Hepatic stellate cell (primary cell): ENCODE measurements at places on chromosomes 13 and 19.

DNA sequence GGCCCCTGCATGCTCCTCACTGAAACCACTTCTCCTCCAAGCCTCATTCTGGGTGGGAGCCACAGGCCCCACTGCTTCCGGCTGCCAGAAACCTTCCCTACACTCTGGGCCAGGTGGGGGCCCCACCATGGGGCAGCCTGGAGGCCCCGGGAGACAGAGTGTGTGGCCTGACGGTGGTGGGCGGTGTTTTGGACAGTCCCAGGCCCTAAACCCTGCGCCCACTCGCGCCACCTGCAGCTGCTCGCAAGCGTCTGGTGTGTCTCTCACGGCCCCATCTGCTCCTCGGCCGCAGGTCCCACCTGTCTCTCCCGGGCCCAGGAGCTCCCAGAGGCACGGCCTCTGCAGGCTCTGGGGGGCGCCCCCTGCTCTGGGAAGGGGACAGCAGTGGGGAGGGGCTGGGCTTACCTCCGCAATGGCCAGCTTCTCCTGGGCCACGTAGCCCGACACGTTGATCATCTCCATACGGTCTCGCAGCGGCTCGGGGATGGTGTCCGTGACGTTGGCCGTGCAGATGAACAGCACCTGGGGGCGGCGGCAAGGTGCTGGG is 5.6 kb downstream of the RPL36 start:
- no peak for DNase-seq

GRCh38 chr19:7007859-7008258 is 13.4 kb downstream of the MBD3L2B start:
- no peak for DNase-seq

DNA sequence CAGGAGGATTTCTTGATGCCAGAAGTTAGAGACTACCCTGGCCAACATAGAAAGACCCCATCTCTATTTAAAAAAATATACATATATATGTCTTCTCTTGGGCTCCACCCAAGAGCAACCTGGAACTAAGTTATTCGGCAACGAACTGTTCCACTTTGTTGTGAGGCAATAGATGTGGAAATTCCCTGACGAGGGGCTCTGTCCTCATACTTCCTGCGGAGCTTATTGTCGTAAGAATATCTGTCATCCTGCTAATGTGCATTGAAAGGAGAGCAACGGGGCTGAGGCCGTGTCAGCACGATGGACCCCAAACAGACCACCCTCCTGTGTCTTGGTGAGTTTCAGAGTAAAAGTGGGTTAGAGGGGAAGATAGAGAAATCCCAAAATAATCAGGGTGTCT is at the start of gene FCAR:
Gene FCAR, plus strand, starts transcription at position 246 of the 400 bp plus-strand sequence. Its CDS starts 55 bp downstream, at position 301.
- no peak for DNase-seq

DNA sequence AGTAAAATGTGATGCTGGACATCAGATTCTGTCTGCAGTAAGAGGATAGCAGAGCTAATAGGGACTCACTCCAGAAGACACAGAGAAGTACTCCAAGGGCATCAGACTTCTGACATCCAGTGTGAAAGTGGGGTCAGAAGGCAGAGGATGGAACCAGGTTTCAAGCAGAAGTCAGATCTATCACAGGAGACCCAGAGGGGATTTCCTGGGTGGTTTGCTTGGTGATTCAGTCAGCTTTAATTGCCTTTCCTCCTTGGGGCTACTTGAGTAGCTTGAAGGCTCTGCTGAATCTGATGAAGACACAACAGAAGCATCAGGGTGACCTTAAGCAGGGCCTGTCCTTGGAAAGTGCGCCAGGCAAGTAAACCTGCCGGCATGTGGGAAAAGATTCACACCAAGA is 300.6 kb downstream of the COG6 start:
- DNase-seq, result no peak

GRCh38 chr13:20119960-20120359 is 40.9 kb downstream of the GJA3 start:
- DNase-seq, result no peak

DNA sequence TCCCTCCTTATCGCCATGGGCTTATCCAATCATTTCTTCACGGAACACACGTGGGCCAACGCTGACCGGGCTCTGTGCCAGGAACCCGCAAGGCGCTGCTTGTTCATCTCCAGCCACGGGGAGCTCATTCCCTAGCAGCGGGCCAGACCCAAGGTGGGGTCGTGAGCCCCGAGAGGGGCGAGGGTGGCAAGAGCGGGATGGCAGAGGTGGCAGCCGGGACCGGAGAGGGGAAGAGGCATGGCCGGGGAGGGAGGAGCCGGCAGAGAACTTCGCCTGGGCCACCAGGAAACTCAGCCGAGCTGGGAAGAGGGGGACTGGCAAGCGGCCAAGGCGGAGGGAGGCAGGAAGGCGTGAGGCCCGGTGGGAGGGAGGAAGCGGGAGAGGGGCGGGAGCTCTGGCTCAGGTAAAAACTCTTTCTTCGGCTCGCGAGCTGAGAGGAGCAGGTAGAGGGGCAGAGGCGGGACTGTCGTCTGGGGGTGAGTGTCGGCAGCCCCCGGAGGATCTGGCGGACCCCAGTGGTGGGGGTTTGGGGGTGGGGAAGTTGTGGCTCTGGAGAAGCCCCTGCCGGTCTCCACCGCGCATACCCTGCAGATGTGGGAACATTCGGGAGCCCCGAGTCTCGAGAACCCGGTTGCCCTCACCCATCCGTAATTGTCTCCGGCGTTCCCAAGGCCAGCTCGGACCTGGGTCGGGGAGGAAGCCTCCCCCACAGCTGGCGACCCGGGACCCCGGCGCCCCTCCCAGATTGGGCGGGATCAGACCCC is at the start of gene B3GNT3:
Gene B3GNT3, plus strand, starts transcription at position 408 of the 764 bp plus-strand sequence. CDS start 12,670 bp downstream, outside the sequence.
- no peak for DNase-seq

DNA sequence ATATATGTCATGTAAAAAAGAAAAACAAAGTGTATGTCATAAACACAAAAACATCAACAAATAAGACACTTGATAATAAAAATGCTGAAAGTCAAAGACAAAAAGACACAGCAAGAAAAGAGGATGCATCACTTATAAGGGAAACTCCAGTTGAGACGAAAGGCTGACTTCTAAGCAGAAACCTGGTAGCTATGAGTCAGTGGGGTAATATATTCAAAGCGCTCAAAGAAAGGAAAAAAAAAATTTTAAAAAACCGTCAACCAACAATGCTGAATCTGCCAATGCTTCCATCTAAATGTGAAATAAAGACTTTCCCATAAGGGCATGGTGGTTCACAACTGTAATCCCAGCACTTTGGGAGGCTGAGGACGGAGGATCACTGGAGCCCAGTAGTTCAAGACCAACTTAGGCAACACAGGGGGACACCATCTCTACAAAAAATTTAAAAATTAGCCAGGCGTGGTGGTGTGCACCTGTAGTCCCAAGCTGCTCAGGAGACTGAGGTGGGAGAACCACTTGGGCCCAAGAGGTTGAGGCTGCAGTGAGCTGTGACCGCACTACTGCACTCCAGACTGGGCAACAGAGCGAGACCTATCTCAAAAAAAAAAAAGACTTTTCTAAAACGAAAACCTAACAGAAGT is 24.0 kb downstream of the USP12 start:
- DNase-seq, result no peak

DNA sequence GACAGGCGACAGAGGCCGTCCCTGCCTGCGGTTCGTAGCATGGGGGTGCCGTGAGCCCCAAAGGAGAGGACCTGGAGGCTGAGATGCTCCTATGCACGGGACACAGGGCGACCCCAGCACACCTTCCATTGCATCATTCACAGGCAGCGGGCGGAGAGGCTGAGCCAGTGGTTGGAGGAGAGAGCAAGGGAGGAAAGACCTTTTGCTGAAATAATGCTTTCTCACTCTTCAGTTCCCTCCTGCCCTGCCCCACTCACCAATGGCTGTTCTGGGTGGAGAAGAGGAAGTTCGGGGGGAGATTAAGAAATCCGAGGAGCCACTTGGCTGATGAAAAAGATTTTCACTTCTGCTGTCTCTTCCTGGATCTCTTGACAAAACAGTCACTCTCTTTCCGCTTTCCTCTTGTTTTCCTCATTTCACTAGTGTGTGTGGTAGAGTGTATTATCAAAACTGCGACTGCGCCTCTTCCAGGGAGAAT is at the start of gene NLRP12:
Gene NLRP12, minus strand, starts transcription at position 181 of the 478 bp plus-strand sequence. Its CDS starts 140 bp downstream, at position 41.
- no peak for DNase-seq

- no peak for DNase-seq
Observed at GRCh38 chr13:102018716-102019115, 383.1 kb downstream of the FGF14 start.

DNA sequence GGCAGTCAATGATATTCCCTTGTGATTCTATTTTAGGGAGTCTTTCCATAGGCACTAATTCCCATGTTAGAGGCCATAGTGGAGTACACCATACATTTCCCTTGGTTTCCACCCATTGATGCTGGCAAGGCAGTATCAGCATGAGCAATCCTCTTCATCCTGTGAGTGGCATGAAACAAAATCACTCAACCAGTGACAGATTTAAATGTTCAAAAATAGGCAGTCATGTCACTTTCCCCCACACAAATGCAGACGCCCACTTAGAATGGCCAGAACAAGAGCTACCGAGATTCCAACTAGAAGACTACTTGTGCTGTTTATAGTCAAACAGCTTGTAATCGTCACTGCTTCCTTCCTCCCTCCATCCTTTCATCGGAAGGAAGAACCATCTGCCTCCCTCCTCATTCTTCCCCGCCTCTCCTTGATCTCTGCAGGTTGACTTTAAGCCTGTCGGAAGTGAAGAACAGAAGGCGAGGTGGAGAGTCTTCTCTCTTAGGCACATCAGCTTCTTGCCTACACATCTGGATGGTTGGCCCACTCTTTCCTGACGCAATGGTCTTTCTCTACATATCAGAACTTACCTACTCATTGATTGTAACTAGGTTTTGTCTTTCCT is 22.6 kb downstream of the RASL11A start:
- no peak for DNase-seq

DNA sequence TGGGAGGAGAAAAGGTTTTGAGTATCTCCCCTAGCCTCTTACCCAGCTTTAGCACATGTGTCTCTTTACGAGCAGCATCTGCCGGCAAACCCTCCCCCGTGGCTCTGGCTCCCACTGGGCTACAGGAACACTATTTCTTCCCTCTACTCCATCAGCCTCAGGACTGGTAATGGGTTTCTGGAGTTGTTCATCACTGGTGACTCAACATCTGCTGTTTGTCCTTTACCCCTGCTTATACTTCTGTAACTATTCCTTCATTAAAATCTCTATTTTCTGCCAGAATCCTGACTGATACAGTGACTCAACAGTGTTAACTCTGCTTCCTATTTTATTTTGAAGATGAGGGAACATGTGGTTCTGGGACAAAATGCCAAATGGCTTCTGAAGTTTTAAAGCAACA is 437.3 kb upstream of the HTR2A start:
- DNase-seq, result no peak

DNA sequence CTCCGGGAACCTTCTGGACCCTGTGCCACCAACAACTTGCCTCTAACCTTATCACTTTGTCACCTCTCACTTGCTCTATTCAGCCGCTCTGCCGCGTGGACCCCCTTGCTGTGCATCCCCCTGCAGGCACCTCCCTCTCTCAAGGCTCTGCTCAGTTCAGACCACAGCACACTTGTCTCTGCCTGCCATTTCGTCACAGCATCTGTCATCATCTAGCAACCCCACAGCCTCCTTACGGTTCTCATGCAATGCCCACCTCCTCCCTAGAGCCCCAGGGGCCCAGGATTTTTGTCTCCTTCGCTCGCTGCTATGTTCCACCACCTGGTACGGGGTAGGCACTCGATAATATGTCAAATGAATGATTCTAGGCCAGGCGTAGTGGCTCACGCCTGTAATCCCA is 4.8 kb downstream of the HAUS8 start:
- no peak for DNase-seq

- DNase-seq, result no peak
Observed at GRCh38 chr19:47623921-47624391, 15.0 kb downstream of the BICRA start.

DNA sequence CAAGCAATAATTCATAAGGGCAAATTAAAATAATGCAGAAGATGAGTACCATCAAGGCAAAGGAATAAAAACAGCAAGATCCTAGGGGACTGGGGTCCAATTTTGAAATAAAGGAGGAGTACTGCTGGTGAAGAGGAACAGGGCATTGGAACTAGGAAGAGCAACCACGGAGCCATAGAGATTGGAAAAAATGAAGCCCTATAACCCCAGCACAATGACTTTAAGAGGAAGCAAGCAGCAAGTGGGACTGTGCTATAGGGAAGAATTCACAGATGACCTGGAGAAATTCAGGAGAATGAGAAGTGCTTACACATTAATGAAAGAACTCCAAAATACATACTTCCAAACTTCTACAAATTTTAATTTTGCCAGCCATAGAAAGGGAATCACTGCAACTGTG is 44.9 kb upstream of the ITM2B start:
- no peak for DNase-seq

- DNase-seq, result no peak
Observed at GRCh38 chr19:33780746-33781145, 15.9 kb upstream of the KCTD15 start.

DNA sequence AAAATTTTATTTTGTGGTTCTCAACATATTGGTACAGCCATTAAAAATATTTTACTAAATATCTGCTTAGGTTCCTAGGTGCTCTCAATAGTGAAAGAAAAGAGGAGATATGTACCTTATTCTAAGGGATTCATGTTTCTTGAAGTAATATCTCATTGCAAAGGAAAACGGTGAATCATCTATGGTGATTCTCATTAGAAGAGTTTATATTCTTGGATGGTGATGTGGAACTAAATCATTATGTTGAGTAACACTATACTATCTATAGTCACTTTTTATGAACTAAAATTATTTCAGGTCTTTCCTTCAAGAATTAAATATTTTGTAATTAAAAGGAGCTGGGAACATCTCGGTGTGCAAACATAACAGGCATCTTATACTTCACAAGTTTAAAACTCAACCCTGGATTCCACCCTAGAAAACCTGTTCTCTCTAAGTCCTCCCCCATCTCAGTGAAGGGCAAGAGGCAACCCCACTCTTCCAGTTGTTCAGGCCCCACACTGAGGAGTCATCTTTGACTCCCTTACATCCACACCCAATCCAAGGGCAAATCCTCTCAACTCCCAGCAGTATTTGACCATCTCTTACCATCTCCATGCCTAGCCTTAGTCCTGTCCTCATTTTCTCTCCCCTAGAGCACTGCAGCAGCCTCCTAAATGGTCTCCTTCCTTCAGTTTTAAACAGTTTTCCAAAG is 140.1 kb downstream of the RGCC start:
- no peak for DNase-seq

GRCh38 chr19:13932911-13933393 is 5.3 kb downstream of the PODNL1 start:
- DNase-seq, result no peak

DNA sequence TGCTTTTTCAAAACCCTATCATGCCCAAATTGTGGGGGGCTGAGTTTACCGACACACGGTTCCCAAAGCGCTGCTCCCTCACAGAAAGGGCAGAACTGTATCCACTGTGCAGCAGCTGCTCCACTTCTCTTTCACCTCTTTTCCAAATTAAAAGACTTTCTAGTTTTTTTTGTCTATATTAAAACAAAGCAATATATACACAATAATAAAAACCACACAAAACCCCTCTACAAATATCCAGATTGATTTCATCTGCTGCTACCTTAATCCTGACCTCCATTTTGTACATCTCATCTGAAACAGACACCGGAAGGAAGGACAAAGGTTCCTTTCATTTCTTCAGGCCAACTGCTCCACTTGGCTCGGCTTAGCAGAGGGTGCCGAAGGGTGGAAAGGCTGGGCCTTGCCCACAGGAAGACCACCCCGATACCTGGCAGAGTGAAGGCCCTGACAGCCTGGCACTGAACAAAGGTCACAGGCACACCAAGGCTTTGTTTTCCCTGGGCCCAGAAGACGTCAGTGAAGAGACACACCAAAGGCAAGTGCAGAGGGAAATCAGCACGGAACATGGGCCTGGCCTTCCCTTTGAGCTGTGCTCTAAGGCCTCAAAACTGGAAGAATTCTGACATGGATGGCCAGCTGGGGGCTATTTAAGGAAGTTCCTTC is 71.6 kb downstream of the LATS2 start:
- DNase-seq, result no peak

- peak; percentile 75 for DNase-seq
Observed at GRCh38 chr19:17385878-17386611, 8.0 kb downstream of the CCDC194 start.
